AG04450 (cell line): ENCODE measurements at places on chromosomes 13 and 19. TPM values are rescaled to one million over a fixed set of nuclear protein-coding genes. Genes with fewer than 3 reads are reported as not detected.

TTC9B gene
- polyA plus RNA-seq, result not detected in 2 replicates

ZMYM5 gene
- polyA plus RNA-seq, result 9.9 and 15.3 TPM in 2 replicates

SLC15A1 gene
- not detected in 2 replicates for polyA plus RNA-seq

MCF2L gene
- polyA plus RNA-seq, result 0.04 and 0.10 TPM in 2 replicates

SHISA7 gene
- polyA plus RNA-seq, result 0.01 TPM in 1 of 2 replicates, not detected in the other

MED16 gene
- 22.7 and 31.7 TPM in 2 replicates for polyA plus RNA-seq

GRCh38 chr13:20217168-20217567 lies 15.0 kb downstream of the GJB6 start:
- DNase-seq, result no peak

DNA sequence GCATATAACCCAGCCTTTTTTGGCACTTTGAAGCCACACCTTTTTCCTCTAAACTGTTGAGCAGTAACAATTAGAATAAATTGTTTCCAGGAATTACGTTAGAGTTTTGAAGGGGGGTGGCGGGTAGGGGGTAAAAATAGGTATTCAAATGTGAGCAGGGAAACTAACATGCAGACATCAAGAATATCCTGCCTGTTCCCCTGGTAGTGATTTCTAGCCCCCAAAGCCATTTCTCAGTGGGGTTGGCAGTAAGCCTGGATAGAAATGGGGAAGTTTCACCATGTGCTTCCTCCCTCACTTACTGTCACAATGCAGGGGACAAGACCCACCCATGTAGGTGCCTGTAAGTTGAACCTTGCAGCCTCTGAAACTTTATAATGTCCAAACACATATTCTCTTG lies 3.8 kb downstream of the DOCK9 start:
- no peak for DNase-seq

DNA sequence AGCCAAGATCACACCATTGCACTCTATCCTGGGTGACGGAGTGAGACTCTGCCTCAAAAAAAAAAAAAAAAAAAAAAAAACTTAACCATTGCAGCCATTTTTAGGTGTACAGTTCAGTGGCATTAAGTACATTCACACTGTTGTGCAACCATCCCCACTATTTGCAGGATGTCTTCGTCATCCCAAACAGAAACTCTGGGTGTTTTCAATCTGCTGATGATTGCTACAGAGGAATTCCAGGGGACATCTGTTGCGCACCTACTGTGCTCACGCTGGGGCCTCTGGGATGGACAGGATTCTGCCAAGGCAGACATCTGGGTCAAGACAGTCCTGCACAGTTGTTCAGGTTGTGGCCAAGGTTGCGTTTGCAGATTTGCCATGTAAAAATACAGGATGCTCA lies 2.4 kb upstream of the APOC4 start:
- DNase-seq, result no peak

DNA sequence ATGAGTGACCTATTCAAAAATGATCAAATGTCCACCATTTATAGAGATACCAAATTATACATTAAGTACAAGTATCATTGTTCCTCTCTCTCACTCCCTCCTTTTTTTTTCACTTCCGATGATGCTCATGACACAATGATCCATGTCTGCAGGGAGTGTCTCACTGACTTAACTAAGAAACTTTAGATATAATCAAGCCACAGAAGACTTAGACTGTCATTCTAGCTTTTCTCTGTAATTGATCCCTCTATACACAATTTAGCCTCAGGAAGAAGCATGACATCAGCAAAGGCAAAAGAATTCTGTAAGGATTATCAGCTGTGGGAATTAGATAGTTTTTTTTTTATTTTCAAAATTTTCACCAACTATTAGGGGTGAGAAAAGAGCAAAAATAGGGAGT lies 734.9 kb upstream of the PCDH9 start:
- no peak for DNase-seq

DNA sequence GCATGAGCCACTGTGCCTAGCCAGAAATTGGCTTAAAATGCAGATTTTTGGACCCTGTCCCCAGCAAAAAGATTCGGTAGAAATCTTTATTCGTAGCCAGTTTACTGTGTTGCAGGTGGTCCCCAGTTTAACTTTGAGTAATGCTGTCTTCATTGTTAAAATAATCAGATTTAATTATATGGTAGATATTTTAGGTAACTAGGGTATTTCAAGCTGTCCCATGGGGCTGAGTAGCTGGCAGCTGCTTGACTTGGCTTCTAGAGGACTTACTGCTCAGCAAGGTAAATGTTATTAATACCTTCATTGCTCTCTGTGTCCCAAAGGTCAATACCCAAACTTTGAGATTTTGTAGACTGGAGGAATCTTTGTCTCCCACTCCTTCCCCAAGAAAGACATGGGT lies 21.1 kb downstream of the LSM14A start:
- DNase-seq, result no peak

GRCh38 chr19:46350758-46351159 lies 3.9 kb downstream of the PPP5C start:
- no peak for DNase-seq

- no peak for DNase-seq
These were observed 25.5 kb upstream of the ATP12A start for GRCh38 chr13:24654741-24655140.

GRCh38 chr19:18122860-18123795 lies 25.6 kb downstream of the MAST3 start:
- DNase-seq, result no peak

DNA sequence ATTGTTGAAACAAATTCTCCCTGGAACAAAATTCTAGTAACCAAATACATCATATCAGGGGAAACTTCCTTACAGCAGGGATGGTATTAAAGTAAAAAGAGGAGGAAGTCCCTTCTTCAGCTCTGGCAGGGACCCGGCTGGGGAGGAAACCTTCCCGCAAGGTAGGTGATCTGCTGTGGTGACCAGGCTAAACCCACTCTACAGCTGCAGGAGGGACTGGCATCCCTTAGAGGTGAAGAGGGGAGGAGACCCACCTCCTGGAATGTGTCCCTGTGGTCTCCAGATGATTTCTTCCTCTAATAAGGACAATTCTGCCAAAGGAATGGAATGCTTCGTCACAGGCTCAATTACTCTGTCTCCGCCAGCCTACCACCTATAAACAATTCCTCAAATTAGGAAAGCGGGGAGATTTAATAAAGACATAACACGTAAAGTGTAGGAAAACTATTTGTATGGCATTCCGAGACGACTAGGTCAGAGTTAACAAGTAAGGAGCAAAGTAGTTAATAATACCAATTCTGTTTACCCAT lies 637 bp upstream of the PDS5B start:
- no peak for DNase-seq

GRCh38 chr19:7970716-7971448 lies 27.4 kb upstream of the TIMM44 start:
- DNase-seq, result no peak

DNA sequence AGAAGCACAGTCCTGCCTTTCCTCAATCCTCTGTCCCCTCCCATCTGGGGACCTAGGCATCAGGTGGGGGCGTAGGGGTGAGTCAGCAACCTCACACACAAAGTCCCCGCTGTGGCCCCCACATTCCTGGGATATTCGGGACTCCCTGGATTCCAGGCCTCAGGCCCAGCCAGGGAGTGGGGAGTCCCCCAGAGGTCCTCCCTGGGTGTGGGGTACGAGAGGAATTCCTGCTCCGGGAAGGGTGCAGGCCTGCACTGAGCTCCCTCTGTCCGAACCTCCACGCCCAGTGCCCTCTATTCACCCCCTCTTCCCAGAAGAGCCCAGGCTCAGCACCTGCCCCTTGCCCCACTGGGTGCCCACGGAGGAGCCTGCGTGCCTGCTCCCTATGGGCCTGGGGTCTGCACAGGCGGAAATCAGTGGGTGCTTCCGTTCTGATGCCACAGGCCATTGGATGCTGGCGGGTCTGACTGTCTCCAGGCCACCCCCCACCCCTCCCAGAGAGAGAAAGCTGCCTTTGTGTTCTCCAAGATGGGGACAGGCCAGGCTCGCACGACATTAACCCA lies 3.4 kb downstream of the CADM4 start:
- no peak for DNase-seq

DNA sequence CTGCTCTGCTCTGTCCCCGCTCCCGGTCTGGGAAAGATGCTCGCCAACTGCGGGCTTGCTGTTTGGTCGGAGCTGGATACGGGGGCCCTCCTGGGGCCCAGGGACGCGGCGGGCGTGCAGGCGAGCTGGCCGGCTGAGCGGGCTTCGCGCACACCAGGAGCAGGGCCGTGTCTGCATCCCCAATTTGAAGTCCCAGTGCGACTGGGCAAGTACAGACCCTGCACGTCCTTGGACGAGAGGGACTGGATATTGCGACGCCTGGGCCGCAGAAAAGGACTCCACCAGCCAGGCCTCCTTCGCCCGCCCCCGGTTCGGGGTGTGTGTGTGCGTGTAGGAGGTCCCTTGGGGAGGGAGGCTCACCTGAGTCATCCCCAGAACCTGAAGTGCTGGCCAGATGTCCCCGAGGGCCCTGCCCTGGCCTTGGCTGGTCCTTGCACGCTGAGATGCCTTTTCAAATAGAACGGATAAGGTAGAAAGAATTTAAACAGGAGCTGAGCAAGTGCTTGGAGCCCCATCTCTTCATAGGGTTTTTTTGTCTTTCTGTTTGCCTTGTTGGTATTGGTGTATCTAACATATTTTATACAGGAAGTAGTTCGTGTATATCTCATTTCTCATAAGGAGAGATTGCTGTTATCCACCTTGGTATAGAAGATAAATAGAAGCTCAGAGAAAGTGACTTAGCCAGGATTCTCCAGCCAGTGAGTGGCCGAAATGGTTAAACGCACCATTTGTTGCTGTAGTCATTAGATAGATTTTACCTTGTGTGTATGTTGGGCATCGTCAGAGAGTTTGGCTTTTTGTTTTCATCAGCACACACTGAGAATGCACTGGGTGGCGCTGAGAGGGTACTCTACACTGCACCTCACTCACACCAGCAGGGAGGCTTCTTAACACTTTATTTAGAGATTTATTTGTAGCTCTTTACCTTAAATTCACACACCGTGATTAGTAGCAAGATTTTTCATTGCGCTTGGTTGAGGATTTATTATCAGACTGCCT lies 1.1 kb downstream of the NAXD start:
- no peak for DNase-seq

DNA sequence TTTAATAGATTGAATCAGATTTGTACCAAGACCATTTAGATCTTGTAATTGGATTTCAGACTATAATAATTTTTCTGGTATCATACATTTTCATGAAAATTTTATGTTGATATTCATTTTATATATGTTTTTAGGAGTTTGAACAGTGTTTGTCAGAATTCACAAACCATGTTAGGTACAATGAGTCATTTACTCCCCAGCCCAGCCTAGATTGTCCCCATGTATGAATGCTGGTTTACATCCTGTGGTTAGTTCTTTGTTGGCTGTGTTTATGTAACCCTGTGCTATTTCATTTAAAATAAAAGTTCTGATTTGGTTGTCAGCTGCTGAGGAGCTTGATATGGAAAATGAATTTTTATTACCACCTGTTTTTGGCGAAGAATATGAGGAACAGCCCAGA lies 96.7 kb downstream of the GJA3 start:
- peak; percentile 18 for DNase-seq

DNA sequence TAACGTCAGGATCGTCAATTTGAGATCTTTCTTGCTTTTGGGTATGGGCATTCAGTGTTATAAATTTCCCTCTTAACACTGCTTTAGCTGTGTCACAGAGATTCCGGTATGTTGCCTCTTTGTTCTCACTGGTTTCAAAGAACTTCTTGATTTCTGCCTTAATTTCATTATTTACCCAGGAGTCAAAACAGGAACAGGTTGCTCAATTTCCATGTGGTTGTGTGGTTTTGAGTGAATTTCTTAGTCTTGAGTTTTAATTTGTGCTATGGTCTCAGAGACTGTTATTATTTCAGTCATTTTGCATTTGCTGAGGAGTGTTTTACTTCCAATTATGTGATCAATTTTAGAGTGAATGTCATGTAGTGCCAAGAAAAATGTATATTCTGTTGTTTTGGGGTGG lies 153.1 kb downstream of the PCDH17 start:
- DNase-seq, result no peak

GRCh38 chr19:8255426-8256125 lies 46.4 kb downstream of the CERS4 start:
- no peak for DNase-seq

GRCh38 chr19:12617646-12618045 lies 6.9 kb downstream of the ZNF791 start:
- no peak for DNase-seq

- DNase-seq, result no peak
These were observed 38.1 kb upstream of the KCTD15 start for GRCh38 chr19:33758541-33759013.

DNA sequence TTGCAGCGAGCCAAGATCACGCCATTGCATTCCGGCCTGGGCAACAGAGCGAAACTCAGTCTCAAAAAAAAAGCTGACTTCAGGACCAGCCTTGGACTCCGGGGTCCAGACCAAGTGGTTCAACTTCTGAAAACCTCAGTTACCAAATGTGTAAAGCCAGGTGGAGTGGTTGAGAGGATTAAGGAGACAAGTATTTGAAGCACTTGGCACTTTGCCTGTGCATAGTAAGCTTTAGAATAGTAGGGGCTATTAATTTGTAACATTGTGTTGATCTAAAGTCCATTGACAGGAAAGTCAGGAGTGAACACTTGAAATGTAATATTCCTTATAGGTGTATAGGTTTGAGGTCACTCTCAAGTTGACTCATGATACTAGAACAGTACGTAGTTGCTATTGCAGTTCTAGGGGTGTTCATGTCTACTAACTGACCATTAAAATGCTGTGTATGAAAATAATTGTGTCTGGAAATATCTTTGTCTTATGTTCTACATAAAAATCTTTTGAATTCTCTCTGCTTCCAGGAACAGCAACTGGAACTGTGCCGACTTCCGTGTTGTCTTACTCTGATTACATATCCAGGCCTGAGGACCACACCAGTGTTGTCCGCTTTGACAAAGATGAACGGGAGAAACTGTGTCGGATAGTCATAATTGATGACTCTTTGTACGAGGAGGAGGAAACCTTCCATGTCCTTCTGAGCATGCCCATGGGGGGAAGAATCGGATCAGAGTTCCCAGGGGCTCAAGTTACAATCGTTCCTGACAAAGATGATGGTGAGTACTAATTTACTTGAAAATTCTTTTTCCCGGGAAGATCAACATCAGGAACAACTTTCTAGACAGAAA lies 97.4 kb downstream of the FREM2 start:
- no peak for DNase-seq

DNA sequence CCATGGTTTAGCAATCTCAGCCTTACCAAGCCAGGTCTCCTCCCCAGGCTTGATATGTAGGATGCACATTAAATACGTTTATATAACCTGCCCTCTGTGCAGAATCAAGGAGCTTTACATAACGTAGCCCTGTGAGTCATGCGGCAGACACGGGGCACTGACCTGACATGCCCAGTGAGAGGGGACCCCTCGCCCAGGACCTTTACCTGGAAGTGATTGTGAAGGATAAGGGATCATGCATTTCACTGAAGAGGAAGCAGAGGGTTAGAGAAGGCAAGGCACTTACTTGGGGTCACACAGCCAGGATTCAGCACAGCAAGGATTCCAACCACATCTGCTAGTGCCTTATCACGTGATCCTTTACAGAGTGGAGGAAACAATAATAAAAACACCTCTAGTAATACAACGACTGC lies 18.9 kb upstream of the FOSB start:
- DNase-seq, result no peak

- no peak for DNase-seq
These were observed 67.4 kb downstream of the CDADC1 start for GRCh38 chr13:49315036-49315565.

GRCh38 chr13:70189981-70190380 lies 81.7 kb upstream of the KLHL1 start:
- DNase-seq, result no peak
